Panc1 (cell line): ENCODE measurements at places on chromosomes 2 and 18. TPM values are rescaled to one million over a fixed set of nuclear protein-coding genes. Genes with fewer than 3 reads are reported as not detected.

DNA sequence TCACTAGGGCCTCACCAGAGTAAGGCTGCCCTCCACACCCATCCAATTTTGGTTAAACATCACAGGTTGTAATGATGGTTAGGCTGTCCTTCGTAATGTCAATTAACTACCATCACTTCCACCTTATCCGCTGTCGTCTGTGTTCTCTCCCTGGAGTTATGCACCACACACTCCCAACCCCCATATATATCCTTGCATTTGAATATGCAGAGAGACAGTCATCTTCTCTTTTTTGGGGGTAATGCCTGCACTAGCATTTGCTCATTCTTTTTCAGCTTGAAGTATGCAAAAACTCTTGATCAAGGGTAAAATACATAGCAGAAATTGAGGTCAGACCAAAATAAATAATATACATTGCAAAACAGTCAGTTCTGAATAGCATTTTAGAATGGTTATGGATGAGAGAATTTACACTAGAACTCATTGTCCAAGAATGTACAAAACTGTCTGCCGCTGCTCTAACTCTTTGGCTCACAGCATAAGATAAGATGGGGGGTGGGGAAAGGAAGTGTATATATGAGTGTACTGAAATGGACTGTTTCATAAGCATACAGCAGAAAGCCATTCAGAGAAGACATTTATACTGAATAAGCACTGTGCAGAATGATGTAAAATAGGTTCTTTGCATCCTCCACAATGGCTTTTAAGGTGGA, 397.8 kb upstream of the CHST9 start:
- H3K27me3 ChIP-seq, result no peaks in the 10 kb centered on the region
- H3K27ac ChIP-seq, result no peak overlapping the region
- no peak overlapping the region for H3K4me3 ChIP-seq
- no peaks in the 10 kb centered on the region for H3K4me1 ChIP-seq
- no peak for DNase-seq

DNA sequence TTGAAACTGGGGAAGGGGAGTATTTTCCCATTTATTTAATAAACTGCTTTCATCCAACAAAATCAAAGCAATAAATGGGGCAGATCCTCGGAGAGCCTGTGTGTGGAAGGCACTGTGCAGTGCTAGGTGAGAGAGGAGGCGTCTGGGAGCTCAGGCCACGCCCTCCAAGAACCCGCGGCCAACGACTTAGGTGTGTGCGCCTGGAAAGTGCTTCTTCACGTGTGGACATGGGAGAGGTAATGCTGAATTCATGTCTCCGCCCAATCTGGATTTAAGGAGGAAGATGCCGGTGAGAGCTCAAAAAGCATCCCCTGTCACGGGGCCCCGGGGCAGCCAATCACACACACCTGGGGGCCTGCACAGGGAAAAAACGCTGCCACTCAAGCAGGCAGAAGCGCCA, 77.4 kb downstream of the HDAC4 start:
- no peak for DNase-seq
- no peaks in the 10 kb centered on the region for H3K27me3 ChIP-seq

DNA sequence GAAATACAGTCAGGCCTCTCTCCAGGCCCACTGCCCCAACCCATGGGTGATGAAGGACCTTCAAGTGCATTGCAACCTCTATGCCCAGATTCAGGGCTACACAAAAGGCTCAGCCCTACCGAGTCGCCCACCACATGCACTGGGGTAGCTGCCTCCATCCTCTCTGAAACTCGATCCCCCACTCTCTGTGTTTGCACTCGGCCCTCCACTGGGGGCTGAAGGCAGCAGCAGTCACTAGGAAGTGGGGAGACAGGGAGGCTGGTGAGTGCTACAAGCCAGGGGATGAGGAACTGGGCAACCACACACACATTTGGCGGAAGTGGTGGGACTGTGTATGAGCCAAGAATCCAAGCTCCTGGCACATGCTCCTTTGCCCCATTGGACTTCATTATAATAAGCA, 94.6 kb downstream of the CERS6 start:
- no peaks in the 10 kb centered on the region for H3K27me3 ChIP-seq
- DNase-seq, result no peak
- H3K4me3 ChIP-seq, result no peak overlapping the region
- H3K4me1 ChIP-seq, result no peaks in the 10 kb centered on the region
- no peaks in the 10 kb centered on the region for H3K36me3 ChIP-seq

The PRR30 gene
- not detected for total RNA-seq

- H3K27ac ChIP-seq, result peak overlapping the region; percentile 99
- DNase-seq, result no peak
- H3K4me3 ChIP-seq, result peak overlapping the region; percentile 29
- peaks cover 62% of the 10 kb centered on the region for H3K4me1 ChIP-seq
Observed at GRCh38 chr18:58862851-58863538, 1.7 kb upstream of the ZNF532 start.

GRCh38 chr2:157492189-157492773, 48.4 kb upstream of the CYTIP start:
- H3K4me3 ChIP-seq, result no peak overlapping the region
- peaks cover 8% of the 10 kb centered on the region; the same call in 1 of the 2 replicates for H3K27me3 ChIP-seq
- no peaks in the 10 kb centered on the region; the same call in 1 of the 2 replicates for H3K36me3 ChIP-seq
- H3K27ac ChIP-seq, result no peak overlapping the region
- H3K4me1 ChIP-seq, result no peaks in the 10 kb centered on the region
- DNase-seq, result peak; percentile 53

GRCh38 chr2:7910752-7911151, 771.1 kb upstream of the ID2 start:
- no peak overlapping the region for H3K4me3 ChIP-seq
- no peaks in the 10 kb centered on the region for H3K36me3 ChIP-seq
- no peak for DNase-seq
- no peaks in the 10 kb centered on the region for H3K4me1 ChIP-seq

DNA sequence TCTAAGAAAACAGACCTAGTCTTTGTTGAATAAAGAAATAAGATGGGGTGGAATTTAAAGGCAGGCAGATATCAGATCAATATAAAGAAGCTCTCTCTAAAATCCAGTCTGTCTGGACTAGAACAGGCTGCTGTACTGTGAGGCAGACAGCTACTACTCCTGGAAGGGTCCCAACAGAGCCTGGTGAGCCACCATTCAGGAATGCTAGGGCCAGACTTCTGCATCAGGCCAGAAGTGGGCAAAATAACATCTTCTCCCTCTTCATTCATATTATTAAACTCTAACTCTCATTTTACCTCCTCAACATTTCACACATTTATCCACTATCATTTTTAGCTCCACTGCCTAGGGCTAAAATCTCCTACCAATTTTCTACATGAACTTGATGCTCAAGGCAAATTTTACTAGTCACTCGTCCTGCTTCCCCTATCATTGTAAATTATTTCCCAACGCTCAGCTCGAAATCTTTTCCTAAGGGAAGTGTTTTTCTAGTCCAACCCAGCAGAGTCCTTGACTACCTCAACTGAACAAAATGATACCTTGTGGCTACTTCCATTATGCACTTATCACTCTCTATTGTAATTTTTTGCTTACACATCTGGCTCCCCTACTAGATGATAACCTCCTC, 45.2 kb upstream of the GLS start:
- no peak overlapping the region for H3K27ac ChIP-seq
- no peak for DNase-seq
- no peaks in the 10 kb centered on the region for H3K36me3 ChIP-seq
- H3K4me3 ChIP-seq, result no peak overlapping the region

GRCh38 chr18:57631697-57632096, 10.1 kb upstream of the NARS1 start:
- peaks cover 11% of the 10 kb centered on the region for H3K4me1 ChIP-seq
- H3K36me3 ChIP-seq, result peaks cover 2% of the 10 kb centered on the region; the same call in 1 of the 2 replicates
- H3K27ac ChIP-seq, result no peak overlapping the region
- H3K27me3 ChIP-seq, result no peaks in the 10 kb centered on the region

The RPRM gene
- not detected for total RNA-seq
